Osteoblast (primary cell): ENCODE measurements at places on chromosomes 2 and 18. TPM values are rescaled to one million over a fixed set of nuclear protein-coding genes. Genes with fewer than 3 reads are reported as not detected.
A peak's percentile ranks its signal among the peaks of the same experiment; 100 is the strongest.

Gene RGPD4
- total RNA-seq, result under 0.01 TPM in 1 of 2 replicates, not detected in the other

Gene MAPK4
- not detected in 2 replicates for total RNA-seq

- H3K27me3 ChIP-seq, result no peaks in the 10 kb centered on the region
- no peaks in the 10 kb centered on the region for H3K36me3 ChIP-seq
- H3K4me1 ChIP-seq, result peaks cover 14% of the 10 kb centered on the region
- no peak for DNase-seq
- H3K27ac ChIP-seq, result no peak overlapping the region
- no peak overlapping the region for H3K4me3 ChIP-seq
These were observed 81.1 kb upstream of the RFX8 start for GRCh38 chr2:101556033-101556459.

GRCh38 chr2:151198645-151199044, 63.0 kb downstream of the RBM43 start:
- no peaks in the 10 kb centered on the region for H3K27me3 ChIP-seq
- no peak overlapping the region for H3K27ac ChIP-seq
- no peaks in the 10 kb centered on the region for H3K4me1 ChIP-seq
- no peak overlapping the region for H3K4me3 ChIP-seq
- no peak for DNase-seq

- H3K36me3 ChIP-seq, result peaks cover 6% of the 10 kb centered on the region
- H3K4me1 ChIP-seq, result peaks cover 12% of the 10 kb centered on the region
- peak overlapping the region; percentile 84 for H3K4me3 ChIP-seq
- peak; percentile 92 for DNase-seq
- H3K27ac ChIP-seq, result peak overlapping the region; percentile 78
These were observed 80.9 kb downstream of the CHRNA1 start for GRCh38 chr2:174683392-174683759.

Gene TMEM247
- not detected in 2 replicates for total RNA-seq

Gene POTEI
- not detected in 2 replicates for total RNA-seq

Gene TAF1B
- total RNA-seq, result 36.5 and 41.3 TPM in 2 replicates

- no peaks in the 10 kb centered on the region for H3K27me3 ChIP-seq
- no peaks in the 10 kb centered on the region for H3K4me1 ChIP-seq
- no peak overlapping the region for H3K4me3 ChIP-seq
- no peak overlapping the region for H3K27ac ChIP-seq
These were observed 491.2 kb upstream of the DDX18 start for GRCh38 chr2:117323331-117323730.

DNA sequence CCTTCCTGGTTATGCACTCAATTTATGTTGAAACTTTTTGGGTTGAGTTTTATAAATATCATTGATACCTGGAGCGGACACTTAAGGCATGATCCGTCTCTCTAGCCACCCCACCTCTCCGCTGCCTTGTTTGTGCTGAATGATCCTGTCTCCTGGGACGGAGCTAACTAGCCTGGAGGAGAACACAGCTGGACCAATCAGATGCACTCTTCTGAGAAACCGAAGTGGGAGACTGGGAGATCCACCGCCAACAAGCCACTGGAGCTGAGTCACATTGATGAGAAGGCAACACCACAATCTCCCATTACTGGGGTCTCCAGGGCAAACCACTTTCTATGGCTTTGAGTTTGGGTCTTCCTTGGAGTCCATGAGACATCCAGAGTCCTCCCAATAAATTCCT, 29.3 kb downstream of the CYP26B1 start:
- H3K27ac ChIP-seq, result no peak overlapping the region
- peaks cover 30% of the 10 kb centered on the region for H3K27me3 ChIP-seq
- H3K4me1 ChIP-seq, result peaks cover 14% of the 10 kb centered on the region
- DNase-seq, result no peak

Gene ANKRD30BL
- total RNA-seq, result 0.29 TPM in 1 of 2 replicates, not detected in the other

DNA sequence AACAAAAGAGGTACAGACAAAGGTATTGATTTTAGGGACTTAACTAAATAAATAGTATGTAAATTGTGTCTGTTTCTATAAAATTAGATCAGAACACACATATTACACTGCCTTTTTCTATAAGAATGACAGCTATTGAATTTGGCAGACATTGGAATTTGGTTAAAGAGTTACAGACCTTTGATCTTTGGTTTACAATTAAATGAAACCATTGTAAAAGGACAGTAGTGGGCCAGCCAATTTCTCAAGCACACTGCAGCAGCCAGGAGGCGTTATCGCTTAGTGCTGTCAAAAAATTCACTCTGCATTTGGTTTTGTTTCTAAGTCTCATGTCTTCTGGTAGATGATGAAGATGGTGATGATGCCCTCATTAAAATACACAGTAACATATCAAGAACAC, 175.9 kb downstream of the NR4A2 start:
- H3K27me3 ChIP-seq, result no peaks in the 10 kb centered on the region
- H3K4me1 ChIP-seq, result no peaks in the 10 kb centered on the region
- no peaks in the 10 kb centered on the region for H3K36me3 ChIP-seq
- no peak for DNase-seq

Gene ACVR1C
- 0.29 and 0.36 TPM in 2 replicates for total RNA-seq

DNA sequence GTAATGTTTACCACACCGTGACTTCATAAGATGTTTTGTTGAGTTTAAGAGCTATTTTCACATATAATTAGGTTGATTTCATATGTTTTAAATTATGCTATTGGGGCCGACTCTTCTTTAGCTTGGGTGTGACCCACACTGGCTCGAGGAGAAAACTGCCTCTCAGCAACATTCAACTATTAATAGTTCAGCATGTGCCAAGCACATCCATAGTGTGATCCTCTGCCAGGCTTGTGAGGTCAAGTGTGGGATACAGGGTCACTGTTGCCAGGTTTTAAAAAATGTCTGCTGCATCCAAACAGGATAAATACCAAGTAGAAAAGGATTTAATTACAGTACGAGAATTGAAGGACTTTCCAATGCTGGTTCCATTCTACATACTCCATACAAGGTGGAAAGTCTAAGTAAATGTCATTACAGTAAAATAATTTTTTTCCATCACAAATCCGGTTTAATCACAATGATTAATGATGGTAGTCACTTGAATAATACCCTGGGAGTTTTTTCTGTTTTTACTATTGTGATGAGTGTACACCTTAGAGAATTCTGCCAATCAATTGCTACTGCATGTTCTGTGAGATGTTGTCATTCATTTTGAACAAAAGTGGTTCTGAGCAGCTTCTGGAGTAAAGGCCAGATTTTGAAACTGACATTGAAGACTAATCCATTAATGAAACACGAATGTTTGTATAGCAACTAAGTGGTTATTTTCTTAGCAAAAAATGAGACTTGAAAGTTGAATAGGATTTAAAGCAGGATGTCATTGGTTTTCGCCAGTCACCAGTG, 84.5 kb downstream of the ABI2 start:
- peaks cover 12% of the 10 kb centered on the region for H3K4me1 ChIP-seq
- H3K27me3 ChIP-seq, result no peaks in the 10 kb centered on the region
- no peak overlapping the region for H3K4me3 ChIP-seq
- H3K27ac ChIP-seq, result peak overlapping the region; percentile 29
- DNase-seq, result peak; percentile 53
- peaks cover 43% of the 10 kb centered on the region for H3K36me3 ChIP-seq

Gene ALK
- total RNA-seq, result under 0.01 and 0.29 TPM in 2 replicates

DNA sequence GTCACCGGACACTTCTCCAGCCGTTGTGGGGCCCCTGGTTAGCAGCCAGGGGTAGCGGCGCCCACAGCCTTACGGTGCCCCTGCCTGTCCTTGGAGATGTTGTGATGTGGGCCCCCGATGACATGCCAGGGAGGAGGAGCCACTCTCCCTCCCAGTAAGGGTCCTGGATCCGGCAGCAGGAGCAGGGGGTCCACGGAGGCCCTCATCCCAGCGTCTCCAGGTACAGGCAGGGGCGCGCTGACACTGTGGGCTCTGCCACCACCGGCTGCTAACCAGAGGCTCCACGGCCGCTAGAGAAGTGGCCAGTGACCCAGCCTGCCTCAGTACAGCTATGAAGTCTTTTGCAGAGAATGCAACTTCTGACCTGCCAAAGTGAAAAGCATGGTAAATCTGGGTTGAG, 121.2 kb downstream of the SPP2 start:
- H3K4me3 ChIP-seq, result no peak overlapping the region
- peaks cover 7% of the 10 kb centered on the region for H3K4me1 ChIP-seq
- H3K27ac ChIP-seq, result no peak overlapping the region
- no peak for DNase-seq
- H3K27me3 ChIP-seq, result peaks cover 5% of the 10 kb centered on the region

- H3K36me3 ChIP-seq, result peaks cover 3% of the 10 kb centered on the region
- no peak for DNase-seq
- H3K27me3 ChIP-seq, result no peaks in the 10 kb centered on the region
- peak overlapping the region; percentile 56 for H3K27ac ChIP-seq
- H3K4me3 ChIP-seq, result no peak overlapping the region
These were observed 15.4 kb downstream of the NAB1 start for GRCh38 chr2:190664240-190664639.

Gene CHRNG
- total RNA-seq, result not detected in 2 replicates

Gene DHX57
- 19.5 and 28.0 TPM in 2 replicates for total RNA-seq

GRCh38 chr2:129375632-129376425, 603.6 kb upstream of the RAB6C start:
- no peaks in the 10 kb centered on the region for H3K27me3 ChIP-seq
- no peaks in the 10 kb centered on the region for H3K36me3 ChIP-seq
- no peak for DNase-seq
- H3K27ac ChIP-seq, result no peak overlapping the region
- H3K4me1 ChIP-seq, result no peaks in the 10 kb centered on the region

Gene DLX1
- total RNA-seq, result 1.8 and 2.4 TPM in 2 replicates

DNA sequence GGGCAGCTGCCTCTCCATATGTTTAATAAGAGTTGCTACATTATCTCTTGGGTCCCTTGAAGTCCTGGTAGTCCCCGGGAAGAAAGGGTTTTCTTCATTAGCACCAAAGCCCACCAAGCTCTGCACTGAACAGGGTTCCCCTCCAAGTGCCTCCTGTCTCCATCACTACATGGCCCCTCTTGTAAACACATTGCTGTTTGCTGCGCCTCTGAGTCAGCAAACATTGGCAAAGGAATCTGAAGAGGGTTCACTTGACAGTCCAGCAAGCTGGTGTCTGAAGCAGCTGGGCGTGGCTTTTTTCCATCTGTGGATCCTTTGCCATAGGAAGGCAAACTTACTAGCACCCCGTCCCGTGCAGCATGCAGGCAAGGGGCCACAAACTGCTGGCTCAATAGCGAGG, 82.8 kb downstream of the TEX51 start:
- no peaks in the 10 kb centered on the region for H3K36me3 ChIP-seq
- DNase-seq, result no peak
- no peak overlapping the region for H3K27ac ChIP-seq
- H3K4me1 ChIP-seq, result no peaks in the 10 kb centered on the region
- peaks cover 8% of the 10 kb centered on the region for H3K27me3 ChIP-seq
- no peak overlapping the region for H3K4me3 ChIP-seq

- H3K27me3 ChIP-seq, result no peaks in the 10 kb centered on the region
- no peaks in the 10 kb centered on the region for H3K36me3 ChIP-seq
- H3K27ac ChIP-seq, result no peak overlapping the region
- no peak overlapping the region for H3K4me3 ChIP-seq
These were observed 82.0 kb downstream of the RRM2 start for GRCh38 chr2:10204326-10205161.

Gene RAX
- not detected in 2 replicates for total RNA-seq

Gene CABLES1
- total RNA-seq, result 13.0 and 16.8 TPM in 2 replicates

- no peaks in the 10 kb centered on the region for H3K27me3 ChIP-seq
- no peaks in the 10 kb centered on the region for H3K4me1 ChIP-seq
- H3K36me3 ChIP-seq, result no peaks in the 10 kb centered on the region
- no peak overlapping the region for H3K27ac ChIP-seq
- no peak overlapping the region for H3K4me3 ChIP-seq
These were observed 419.5 kb upstream of the CELF4 start for GRCh38 chr18:37985126-37985525.

DNA sequence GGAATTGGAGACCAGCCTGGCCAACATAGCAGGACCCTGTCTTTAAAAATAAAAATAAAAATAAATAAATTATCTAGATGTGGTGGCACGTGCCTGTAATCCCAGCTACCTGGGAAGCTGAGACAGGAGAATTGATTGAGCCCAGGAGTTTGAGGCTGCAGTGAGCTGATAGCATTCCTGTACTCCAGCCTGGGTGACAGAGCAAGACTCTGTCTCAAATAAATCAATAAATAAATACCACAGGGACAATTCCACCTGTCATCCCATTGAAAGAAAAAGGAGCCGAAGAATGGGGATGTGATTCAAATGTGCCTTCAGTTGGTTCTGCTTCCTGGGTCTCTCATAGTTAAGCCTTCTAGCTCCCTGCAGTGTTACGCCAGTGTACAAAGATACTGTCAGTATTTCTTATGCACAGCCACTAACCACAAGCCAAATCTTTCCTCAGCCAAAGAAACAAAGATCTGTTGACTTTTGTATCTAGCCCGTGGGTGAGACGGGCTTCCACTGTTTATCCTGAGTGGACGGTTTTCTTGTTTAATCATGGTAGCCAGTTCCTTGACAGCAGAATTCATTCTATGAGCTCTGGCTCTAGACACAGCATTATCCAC, 12.6 kb downstream of the LGALSL start:
- no peak for DNase-seq
- peaks cover 23% of the 10 kb centered on the region for H3K27me3 ChIP-seq
- no peaks in the 10 kb centered on the region for H3K36me3 ChIP-seq
- H3K4me3 ChIP-seq, result no peak overlapping the region

- H3K4me3 ChIP-seq, result no peak overlapping the region
- peak; percentile 62 for DNase-seq
- H3K4me1 ChIP-seq, result peaks cover 72% of the 10 kb centered on the region
These were observed 36.7 kb downstream of the MCFD2 start for GRCh38 chr2:46878886-46879285.

DNA sequence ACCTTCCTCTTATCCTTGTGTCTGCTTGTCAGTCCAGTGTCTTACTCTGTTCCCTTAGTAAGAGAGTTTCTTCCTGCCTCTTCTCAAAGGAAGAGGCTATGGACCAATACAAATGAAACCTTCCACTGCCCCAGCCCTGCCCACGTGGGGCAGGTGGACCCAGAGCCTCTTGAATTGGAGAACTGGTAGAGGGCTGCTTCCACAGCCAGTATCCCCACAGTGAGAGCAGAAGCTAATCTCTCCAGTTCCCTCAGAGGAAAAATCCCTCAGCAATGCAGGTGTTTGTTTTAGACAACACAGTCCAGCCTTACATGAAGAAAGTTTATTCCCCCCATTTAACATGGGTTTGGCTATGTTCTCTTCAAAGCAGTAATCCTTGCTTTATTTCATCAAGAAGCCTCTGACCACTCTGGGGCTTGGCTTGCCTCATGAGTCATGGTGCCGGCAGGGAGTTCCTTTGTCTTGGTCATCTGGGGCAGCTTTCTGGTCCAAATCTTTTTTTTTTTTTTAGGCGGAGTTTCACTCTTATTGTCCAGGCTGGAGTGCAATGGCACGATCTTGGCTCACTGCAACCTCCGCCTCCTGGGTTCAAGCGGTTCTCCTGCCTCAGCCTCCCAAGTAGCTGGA, 6.5 kb upstream of the CYBRD1 start:
- H3K27ac ChIP-seq, result no peak overlapping the region
- H3K4me1 ChIP-seq, result peaks cover 10% of the 10 kb centered on the region
- no peak overlapping the region for H3K4me3 ChIP-seq
- H3K36me3 ChIP-seq, result no peaks in the 10 kb centered on the region
- DNase-seq, result peak; percentile 93
- no peaks in the 10 kb centered on the region for H3K27me3 ChIP-seq
